Sciatic nerve (tissue), 2 donors: ENCODE measurements at places on chromosomes 3 and 15. TPM values are rescaled to one million over a fixed set of nuclear protein-coding genes. Genes with fewer than 3 reads are reported as not detected.

DNA sequence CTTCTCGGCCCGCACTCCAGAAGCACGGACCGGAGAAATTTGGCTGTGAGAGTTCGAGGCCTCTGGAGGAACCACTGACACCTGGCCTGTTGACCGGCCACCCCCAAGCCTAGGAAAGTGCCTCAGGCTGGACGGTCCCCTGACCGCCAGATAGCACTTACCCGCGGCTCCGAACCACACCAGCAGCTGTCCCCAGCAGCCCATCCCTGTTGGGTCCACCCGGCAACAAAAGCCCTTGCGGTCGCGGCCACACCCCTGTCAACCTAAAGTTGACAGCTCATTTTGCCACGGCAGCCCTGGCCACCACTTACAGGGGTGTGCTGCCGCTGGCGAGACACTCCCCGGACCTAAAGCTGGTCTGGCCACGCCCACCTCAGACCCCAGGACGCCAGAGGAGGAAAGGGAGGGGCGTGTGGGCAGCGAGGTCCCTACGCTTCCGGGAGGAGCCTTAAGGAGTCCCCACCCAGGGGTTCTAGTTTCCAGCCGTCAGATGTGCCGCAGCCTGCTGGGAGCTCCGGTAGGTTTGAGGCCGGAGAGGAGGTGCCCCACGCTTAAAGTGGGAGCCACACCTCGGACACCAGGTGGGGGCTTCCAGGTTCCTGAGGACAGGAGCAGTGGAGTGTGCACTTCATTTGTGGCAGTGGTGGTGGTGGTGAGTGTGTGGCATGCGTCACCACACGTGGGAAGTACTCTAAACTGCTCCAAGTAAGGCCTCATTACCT, at the start of gene LTK:
TSS of gene LTK (minus strand) at position 322 of the 722 bp plus-strand sequence. CDS start at position 204, 118 bp downstream.
- no peak for DNase-seq

DNA sequence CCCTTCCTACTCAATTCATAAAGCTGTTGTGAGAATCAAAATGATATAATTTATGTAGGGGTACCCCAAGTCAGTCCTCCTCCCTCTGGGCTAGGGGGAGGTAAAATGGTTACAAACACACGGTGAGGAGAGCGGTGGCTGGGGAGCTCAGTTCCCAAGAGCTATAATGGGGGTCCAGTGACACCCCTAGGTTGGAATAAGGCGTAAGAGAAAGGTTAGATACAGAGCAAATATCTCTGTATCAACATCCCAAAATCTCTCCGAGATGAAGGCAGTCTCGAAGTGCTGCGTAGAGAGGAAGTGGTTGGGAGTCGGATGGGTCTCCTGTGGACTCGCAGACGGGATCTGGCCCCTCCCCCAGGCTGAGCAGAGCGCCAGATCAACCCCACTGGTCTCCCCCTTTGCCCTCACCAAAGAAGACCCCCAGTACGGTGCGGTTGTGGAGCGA, 1.8 kb downstream of the DUOX2 start:
- DNase-seq, result no peak

DNA sequence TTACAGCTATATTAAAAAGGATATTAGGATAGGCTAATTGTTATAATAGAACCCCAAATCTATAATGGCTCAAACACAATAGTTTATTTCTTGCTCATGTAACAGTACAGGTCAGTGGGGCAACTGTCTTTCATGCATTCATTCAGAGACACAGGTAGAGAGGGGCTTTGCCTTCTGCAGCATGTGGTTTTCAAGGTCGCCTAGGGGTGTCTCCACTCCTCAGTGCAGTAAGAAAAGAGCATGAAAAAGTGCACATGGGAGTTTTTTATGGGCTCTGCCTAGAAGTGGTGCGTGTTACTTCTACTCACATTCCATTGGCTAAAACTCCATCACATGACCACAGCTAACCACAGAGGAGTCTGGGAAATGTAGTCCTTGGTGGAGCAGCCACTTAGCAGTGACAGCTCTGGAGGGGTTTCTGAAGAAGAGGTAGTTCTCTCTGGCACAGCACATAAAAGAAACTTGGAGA, 1.8 kb downstream of the ZBTB38 start:
- DNase-seq, result no peak

DNA sequence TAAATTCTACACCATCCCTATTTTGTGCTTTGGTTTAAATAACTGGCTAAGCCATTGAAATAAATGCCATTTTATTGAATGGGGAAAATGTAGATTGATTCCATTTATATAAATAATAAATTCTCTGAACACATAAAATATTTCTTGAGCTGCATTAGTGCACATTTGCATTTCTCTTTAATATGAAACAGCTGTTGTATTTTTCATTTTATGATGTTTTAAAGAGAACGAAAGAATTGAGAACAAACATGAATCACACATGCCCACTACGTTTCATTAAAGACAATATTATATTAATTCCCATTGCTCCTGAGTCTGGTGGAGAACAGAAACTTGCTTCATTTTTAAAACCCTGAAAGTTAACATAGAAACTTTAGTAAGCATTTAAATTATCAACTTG, 235.7 kb upstream of the CFAP20DC start:
- DNase-seq, result no peak

DNA sequence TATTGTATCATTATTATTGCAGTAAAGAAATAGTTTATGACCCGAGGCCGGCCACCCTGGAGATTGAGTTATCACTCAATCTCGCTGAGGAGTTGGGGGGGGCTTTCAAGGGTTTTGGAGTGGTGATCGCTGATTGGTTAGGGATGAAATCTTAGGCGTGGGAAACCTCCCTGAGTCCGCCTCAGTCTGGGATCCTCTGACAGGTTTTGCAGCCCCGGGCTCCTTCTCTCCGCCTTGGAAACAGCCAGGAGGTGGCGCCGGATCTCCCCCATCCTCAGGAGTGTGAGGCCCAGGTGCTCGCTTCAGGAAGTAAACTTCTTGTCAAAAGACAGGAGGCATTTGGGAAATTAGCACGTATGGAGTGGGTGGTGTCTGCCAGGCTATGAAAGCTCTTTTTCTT, 41.1 kb upstream of the SEC61A1 start:
- DNase-seq, result no peak

ATP13A5 gene
- total RNA-seq, result not detected

CFAP100 gene
- total RNA-seq, result 1.5 TPM

- no peak for DNase-seq
Observed at GRCh38 chr3:94887065-94887464, 824.2 kb downstream of the NSUN3 start.

CD96 gene
- total RNA-seq, result 1.7 TPM

CHST13 gene
- 0.89 TPM for total RNA-seq

GRCh38 chr15:76056931-76057330, 2.9 kb upstream of the TMEM266 start:
- no peak for DNase-seq

PYGO1 gene
- 15.1 TPM for total RNA-seq

NPAP1 gene
- total RNA-seq, result not detected

GRCh38 chr3:62007036-62007435, 366.3 kb downstream of the FEZF2 start:
- no peak for DNase-seq

DNA sequence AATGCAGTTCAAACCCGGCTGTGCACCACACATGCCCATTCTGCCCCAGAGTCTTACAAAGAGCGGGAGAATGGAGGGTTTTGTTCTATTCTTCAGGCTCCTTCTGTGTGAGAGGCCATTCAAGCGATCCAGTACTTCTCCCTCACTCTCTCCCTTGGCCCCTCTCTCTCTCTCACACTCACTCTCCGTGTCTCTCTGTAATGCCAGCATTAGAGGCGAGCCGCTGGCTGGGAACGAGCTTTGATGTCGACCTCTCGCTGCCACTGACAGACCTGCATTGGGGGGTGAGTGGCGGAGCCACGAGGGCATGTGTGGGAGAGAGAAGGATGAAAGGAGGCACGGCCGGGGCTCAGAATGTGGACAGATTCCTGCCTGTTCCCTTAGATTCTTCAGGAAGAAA, 231.7 kb upstream of the ARRDC4 start:
- no peak for DNase-seq

- no peak for DNase-seq
Observed at GRCh38 chr3:170059447-170059846, 21.7 kb downstream of the GPR160 start.

- DNase-seq, result peak; percentile 94
Observed at GRCh38 chr15:68256675-68257450, 20.7 kb upstream of the FEM1B start.

GRCh38 chr3:48437812-48438211, 2.1 kb downstream of the CCDC51 start:
- no peak for DNase-seq

DNA sequence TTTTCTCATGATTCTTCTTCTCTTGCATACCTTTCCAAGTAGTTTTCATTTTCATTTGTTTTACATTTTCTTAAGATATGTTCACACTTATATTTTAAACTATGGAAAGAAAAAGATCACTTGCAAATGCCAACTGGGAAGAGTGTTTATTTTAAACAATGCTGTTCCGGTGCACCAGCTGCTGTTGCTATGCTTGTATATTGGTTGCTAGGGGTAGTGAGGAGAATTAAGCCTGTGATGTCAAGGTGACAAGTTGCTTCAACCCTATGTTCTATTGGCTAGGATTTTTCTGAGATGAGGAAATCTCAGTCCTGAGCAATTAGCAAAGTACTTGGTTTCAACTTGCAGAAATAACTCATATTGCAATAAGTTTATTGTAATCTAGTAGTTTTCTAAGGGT, 500.1 kb downstream of the MFSD1 start:
- no peak for DNase-seq

SPTSSB gene
- 0.40 TPM for total RNA-seq
